ENCODE measurements at places on chromosomes 6 and 20. TPM values are rescaled to one million over a fixed set of nuclear protein-coding genes. Genes with fewer than 3 reads are reported as not detected.

Gene LRP11
- total RNA-seq = 5.1 TPM

DNA sequence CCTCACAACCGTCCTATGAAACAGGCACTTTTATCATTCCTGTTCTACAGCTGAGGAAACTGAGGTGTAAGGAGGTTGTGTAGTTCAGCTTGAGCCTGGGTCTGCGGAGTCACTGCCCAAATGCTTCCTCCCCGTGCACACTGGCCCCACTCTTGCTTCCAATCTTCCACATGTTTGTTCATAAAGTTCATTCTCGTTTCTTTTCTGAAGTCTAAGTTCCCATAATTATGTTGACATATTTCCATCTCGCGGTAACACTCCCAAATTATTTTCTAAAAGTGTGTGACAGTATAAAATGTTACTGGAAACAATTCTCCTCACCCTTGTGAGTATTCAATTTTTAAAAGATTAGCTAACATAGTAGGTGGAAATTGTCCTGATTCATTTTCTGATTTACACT, 106.9 kb downstream of the SLC22A3 start:
- no peak for DNase-seq

Gene GPX5
- total RNA-seq = not detected

- no peak for DNase-seq
Observed at GRCh38 chr6:39496915-39497314, 174.4 kb upstream of the KCNK16 start.

Gene METTL24
- total RNA-seq = not detected

- DNase-seq = no peak
Observed at GRCh38 chr6:165557674-165558073, 105.4 kb downstream of the PDE10A start.

GRCh38 chr20:57157106-57157691, 109.2 kb downstream of the BMP7 start:
- no peak for DNase-seq

Data from activated CD4-positive, alpha-beta T cell treated with anti-CD3 and anti-CD28 coated beads for 36 hours (primary cell).